NCI-H1048 (cell line): ENCODE measurements at places on chromosomes 13 and 19.

DNA sequence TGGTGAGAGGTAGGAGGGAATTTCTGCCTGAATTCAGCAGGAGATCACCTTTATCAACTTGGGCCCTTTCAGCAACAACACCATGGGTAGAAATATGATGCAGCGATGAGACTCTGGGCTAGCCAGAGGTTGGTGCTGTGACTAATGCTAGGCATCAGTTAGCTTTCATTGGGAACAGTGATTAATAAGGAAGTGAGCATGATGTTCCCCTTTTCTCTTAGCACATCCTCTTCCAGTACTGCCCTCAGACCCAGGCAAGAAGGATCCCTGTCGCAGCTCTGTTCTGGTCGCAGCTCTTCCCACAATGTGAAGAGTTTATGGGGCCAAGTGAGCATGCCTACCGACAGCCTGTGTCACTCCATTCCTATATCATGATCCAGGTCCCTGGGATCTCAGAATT is 100.5 kb downstream of the FLT1 start:
- no peak for DNase-seq

- DNase-seq = no peak
These were observed 8.5 kb downstream of the MBD3L1 start for GRCh38 chr19:8840708-8841107.

DNA sequence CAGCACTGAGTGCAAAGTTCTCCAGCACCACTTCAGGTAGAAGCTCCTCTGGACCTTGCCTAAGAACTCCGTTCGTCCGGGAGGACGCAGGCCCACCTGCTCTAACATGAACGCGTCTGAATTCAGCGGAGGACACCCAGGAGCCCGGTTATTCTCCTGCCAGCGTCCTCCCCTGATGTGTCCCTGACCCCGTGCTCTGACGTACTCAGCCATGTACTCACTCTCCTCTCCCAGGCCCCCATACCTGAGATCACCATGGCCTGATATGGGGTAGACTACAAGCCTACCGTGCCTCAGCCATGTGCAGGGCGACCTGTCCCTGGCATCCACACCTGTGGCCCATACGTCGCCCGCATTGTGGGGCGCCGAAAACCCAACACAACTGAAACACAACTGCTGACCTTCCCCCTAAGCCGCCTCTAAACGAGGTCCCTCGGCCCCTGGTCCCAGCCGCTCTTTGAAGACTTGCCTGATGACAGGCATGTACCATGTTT is 744 bp upstream of the ZNF584 start:
- no peak for DNase-seq

GRCh38 chr19:2394054-2394441 is 33.3 kb downstream of the TIMM13 start:
- DNase-seq = no peak

GRCh38 chr19:35224681-35225571 is 3.6 kb downstream of the FAM187B start:
- DNase-seq = no peak

DNA sequence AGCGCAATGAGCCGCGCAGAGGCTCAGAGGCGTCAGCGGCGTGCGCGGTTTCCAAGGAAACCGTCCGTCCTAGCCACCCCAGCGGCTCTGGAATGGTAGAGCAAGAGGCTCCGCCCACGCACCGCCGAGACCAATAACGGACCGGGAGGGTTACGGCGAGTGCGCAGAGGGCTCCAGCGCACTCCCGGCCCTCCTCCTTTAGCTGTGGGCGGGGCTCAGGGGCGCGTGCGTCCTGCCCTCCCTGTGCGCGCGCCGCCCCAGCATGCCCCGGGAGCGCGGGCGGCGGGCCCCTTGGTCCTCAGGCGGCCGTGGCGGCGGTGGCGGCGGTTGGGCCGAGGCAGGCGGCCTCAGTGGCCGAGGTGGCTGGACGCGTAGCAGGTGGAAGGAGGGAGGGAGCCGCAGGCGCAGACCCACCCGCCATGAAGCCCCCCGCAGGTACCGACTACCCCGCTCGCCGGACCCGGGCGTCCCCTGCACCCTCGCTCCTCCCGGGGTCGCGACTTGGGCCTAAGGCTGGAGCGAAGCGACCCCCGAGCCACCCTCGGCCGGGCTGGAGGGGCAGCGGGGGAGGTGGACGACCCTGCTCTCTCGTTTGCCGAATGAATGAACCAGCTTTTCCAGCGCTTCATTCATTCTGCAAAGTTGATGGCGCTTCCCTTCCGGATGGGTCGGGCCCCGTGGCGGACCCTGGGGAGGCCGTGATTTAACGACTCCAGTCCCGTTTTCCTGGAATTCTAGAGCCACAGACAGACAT is at the start of gene THOP1:
Gene THOP1, plus strand, starts transcription at position 260 of the 754 bp plus-strand sequence. Its CDS starts 160 bp downstream, at position 420.
- peak; percentile 99 for DNase-seq

GRCh38 chr19:6772028-6772865 is at the start of gene VAV1:
VAV1 (plus strand) TSS chr19:6772708; CDS start chr19:6772808, 100 bp downstream.
- no peak for DNase-seq

DNA sequence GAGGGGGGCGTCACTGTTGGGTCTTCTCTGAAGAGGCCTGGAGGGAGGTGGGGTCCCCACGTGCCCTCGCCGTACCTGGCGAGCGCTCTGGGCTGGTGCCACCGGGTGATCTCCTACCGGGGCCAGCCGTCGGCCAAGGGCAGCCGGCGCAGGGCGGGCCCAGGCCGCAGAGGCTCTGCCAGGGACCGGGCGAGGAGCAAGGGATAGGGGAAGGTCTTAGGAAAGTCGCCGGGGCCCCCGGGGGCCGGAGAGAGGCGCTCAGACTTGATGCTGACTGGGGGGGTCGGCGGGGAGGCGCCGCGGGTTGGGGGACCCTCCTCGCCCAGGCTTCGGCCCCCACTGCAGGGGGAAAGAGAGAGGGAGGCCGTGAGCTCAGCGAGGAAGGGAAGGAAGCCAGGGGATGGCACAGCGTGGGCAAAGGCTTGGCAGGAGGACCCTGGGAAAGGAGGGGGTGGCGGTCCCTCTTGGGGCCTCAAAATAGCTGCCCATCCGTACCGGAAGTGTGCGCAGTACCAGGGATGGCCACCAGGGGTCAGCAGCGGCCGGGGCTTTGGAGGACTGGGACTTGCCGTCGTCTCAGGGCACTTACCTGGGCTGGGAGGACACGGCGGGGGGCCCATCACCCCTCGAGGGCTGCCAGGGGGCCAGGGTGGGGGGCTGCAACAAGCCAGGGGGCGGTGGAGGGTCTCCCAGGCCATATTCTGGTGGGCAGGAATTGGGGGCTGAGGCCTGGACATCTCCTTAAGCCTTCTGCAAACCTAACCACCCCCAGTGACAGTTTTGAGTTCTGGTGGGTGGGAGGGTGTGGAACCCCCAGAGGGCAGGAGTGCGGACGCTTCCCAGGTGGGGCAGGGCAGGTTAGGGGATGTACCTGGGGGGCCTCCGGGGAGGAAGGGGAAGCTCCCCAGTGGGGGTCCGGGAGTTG is 7.7 kb upstream of the TMEM161A start:
- peak; percentile 53 for DNase-seq

DNA sequence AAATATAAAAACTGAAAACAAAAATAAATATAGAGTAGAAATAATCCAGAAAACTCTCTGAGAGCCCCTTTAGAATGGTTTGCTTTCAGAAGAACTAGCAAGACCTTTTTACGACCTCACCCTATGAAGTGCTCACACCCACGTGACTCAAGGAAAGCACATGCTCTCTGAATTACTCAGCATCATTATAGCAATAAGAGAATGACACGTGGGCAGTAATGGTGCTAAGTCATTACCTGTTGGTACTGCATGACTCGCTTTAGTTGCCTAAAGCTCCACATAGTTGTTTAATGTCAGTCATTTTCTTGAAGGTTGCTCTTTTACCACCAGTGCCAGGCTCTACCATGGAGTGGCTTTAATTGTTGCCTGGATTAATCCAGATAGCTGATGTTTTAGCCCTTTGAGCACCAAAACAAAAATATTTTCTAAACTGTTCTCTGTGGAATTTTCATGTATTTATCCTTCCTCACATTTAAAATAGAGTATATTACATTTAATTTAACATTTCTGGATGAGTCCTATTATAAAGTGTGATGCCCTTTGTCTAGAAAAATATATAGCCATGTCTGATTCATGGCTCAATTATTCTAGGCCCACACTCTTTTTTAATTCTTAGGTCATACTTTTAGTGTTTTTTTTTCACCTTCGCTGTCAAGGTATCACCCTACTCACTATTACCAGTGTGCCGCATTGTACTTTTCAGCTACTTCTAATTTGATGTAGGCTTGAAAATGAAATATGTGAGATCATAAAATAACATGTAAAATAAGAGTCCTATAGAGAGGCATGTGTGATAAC is 56.8 kb downstream of the THSD1 start:
- DNase-seq = no peak

GRCh38 chr19:3868770-3869456 is at the start of gene ZFR2:
ZFR2 (minus strand) TSS chr19:3869038; CDS start chr19:3869017, 21 bp downstream.
- DNase-seq = no peak

DNA sequence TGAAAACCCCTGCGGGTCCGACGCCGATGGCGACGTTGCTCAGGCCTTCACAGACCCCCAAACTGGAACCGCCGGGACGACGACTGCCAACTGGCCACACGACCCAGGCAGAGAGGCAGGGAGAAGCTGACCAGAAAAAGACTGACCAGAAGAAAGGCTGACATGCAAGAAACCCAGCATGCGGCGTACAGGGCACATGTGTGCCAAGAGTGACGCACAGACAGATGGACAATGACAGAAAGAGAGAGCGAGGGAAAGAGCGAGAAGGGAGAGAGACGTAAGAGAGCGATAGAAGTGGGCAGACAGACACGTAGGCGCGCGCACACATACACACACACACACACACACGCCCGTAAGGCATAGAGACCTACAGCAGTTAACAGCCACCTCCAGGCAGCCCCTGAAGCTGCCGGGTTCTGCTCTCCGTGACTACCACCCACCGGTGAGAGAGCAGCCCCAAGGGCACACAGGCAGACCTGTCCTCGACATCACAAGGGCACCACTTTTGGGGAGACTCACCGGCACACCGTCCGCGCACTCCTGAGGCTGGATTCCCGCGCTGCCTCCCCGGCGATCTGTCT is 67.2 kb upstream of the ZNF527 start:
- DNase-seq = no peak

- no peak for DNase-seq
These were observed 64.7 kb downstream of the GPR12 start for GRCh38 chr13:26695891-26696311.

DNA sequence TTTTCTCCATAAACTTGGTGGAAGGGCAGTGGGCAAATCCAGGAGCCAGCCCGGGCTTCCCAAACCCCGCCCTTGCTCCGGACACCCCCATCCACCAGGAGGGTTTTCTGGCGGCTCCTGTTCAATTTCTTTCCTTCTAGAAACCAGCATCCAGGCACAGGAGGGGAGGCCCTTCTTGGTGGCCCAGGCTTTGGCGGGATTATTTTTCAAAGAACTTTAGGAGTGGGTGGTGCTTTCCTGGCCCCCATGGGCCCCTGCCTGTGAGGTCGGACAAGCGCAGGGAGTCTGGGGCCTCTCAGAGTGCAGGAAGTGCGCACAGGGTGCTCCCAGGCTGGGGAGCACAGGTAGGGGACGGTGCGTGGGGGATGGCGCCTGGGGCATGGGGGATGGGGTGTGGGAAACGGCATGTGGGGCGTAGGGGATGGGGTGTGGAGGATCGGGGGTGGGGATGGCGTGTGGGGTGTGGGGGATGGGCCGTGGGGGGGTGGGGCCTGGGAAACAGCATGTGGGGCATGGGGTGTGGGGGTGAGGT is 396 bp downstream of the F7 start:
- no peak for DNase-seq

DNA sequence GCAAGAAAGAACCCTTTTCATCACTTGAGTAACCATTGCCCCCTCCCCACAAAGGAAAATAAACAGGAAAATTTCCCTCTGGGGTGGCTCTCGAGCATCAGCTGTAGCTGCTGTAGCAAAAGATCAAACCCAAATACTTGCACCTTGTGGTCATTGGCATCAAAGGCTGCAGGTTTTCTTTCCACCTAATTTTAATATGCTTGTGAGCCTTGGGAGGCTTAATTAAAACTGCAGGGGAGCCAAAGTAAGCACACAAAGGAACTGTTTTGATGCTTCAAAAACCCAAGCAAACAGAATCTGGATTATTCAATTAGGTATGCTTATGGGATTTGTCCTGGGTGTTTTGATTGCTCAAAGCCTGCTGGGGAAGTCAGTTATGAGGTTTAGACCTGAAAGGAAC is 119.5 kb downstream of the SHISA2 start:
- no peak for DNase-seq

GRCh38 chr19:19232261-19232721 is 20.5 kb downstream of the NCAN start:
- DNase-seq = no peak

DNA sequence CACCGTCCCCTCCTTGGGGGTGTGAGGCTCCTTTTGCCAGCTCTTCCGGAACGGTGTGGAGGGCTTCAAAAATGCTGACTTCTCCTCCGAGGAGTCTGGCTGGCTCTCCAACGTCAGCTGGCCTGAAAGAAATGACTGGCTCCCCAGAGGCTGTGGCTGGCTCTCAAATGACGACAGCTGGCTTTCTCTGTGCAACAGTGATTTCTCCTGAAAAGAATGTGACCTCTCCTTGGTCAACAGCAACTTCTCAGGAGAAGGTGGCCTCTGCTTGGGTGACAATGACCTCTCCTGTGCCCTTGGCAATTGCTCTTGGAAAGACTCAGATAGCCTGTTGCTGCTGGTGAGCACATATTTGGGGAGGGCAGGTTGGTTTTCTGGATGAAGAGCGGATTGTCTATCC is 29.2 kb downstream of the ONECUT3 start:
- no peak for DNase-seq

- no peak for DNase-seq
These were observed 110.8 kb downstream of the ESD start for GRCh38 chr13:46686171-46686570.

- peak; percentile 87 for DNase-seq
These were observed 1.7 kb downstream of the JUND start for GRCh38 chr19:18279516-18280246.

DNA sequence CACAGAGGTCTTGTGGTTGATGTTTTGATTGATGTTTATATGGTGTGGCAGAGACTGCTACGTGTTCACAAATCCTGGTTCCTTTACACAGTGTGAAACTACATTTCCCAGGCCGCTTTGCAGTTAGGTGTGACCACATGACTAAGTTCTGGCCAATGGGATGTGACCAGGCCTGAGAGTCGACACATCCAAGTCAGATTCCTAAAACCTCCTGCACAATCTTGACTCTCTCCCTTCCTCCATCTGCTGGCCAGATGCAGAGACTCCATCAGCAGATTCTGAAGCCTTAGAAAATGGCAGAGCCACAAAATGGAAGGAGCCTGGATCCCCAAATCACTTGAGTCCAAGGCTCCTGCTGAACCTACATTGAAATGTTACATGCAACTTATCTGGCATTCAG is 12.6 kb downstream of the CD37 start:
- DNase-seq = no peak
